Pancreas (tissue), 10 donors: ENCODE measurements at places on chromosomes 2 and 18. TPM values are rescaled to one million over a fixed set of nuclear protein-coding genes. Genes with fewer than 3 reads are reported as not detected.

The CYTIP gene
- 4.5 TPM for total RNA-seq

The LYPD1 gene
- 20.5 TPM for total RNA-seq

The CYS1 gene
- 23.6 TPM for total RNA-seq

The EPHA4 gene
- 1.5 TPM for total RNA-seq

The C18orf54 gene
- 0.40 TPM for total RNA-seq

The C2orf78 gene
- total RNA-seq = not detected

The SNTG2 gene
- 4.5 TPM for total RNA-seq

The TMEM169 gene
- total RNA-seq = 0.20 TPM

The FAM237A gene
- total RNA-seq = not detected

The RNF125 gene
- 2.9 TPM for total RNA-seq

The HSBP1L1 gene
- total RNA-seq = 10.8 TPM

The PTPRN gene
- total RNA-seq = 81.7 TPM

The RFTN2 gene
- 2.1 TPM for total RNA-seq

The INPP5D gene
- 1.7 TPM for total RNA-seq

The TLX2 gene
- total RNA-seq = not detected

The TGFA gene
- total RNA-seq = 5.1 TPM

The FOXI3 gene
- total RNA-seq = not detected

The PROKR1 gene
- not detected for total RNA-seq

The ABCG5 gene
- total RNA-seq = not detected

The EML6 gene
- total RNA-seq = 1.6 TPM

The FAM124B gene
- total RNA-seq = 0.78 TPM

The CD28 gene
- 0.21 TPM for total RNA-seq

The SERPINB11 gene
- not detected for total RNA-seq

The ZC3H6 gene
- 6.0 TPM for total RNA-seq

The PDE11A gene
- total RNA-seq = 1.7 TPM

The PLGLB1 gene
- total RNA-seq = 0.38 TPM

The SERPINB3 gene
- total RNA-seq = not detected

The ZSWIM2 gene
- total RNA-seq = not detected

The GAL3ST2 gene
- total RNA-seq = not detected

The KHK gene
- 8.3 TPM for total RNA-seq

The CCDC74B gene
- 1.2 TPM for total RNA-seq

The POTEI gene
- 0.09 TPM for total RNA-seq

The LRATD1 gene
- total RNA-seq = 6.5 TPM

The PKDCC gene
- total RNA-seq = 9.9 TPM

The COL6A3 gene
- 9.8 TPM for total RNA-seq

The REV1 gene
- total RNA-seq = 15.6 TPM

The CTAGE1 gene
- total RNA-seq = not detected

The ADD2 gene
- 4.6 TPM for total RNA-seq

The CAPN13 gene
- total RNA-seq = 6.1 TPM

The PARD3B gene
- total RNA-seq = 13.2 TPM

The SPDYA gene
- 0.49 TPM for total RNA-seq

The ALKAL2 gene
- 32.3 TPM for total RNA-seq

The UGT1A3 gene
- total RNA-seq = not detected

The TMEM247 gene
- not detected for total RNA-seq

The PLA2R1 gene
- total RNA-seq = 1.1 TPM

The SH3RF3 gene
- 1.9 TPM for total RNA-seq

The NAT8 gene
- not detected for total RNA-seq

The ACVR1C gene
- total RNA-seq = 2.1 TPM

The DYNAP gene
- total RNA-seq = not detected

The APOB gene
- total RNA-seq = 0.08 TPM

The UPP2 gene
- total RNA-seq = not detected

The GNAL gene
- 2.2 TPM for total RNA-seq

The GPR155 gene
- 7.4 TPM for total RNA-seq

The GKN2 gene
- total RNA-seq = not detected

The IL1R2 gene
- 2.1 TPM for total RNA-seq
